ENCODE measurements at places on chromosomes 3 and 15.

DNA sequence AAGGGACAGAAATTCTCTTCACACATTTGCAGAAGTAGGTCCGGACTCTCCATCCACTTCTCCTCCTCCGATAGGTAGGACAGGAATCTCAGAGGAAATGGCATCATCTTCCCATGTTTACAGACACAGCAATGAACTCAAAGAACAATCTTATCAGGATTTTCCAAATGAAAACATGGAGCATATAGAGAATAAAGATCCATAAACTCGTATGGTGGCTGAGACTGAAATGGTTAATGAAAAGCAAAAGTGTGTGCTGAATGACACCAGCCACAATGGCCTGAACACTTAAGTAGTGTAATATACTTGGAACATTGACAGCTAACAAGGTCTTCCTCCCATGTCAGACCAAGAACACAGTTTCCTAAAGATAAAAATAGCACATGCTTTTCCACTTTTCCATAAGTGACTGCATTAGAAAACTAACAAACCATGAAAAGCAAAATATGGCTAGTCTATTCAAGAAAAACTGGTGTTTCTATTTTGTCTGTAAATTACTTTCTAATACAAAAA lies 5.8 kb downstream of the CCRL2 start:
- DNase-seq = peak; percentile 31

DNA sequence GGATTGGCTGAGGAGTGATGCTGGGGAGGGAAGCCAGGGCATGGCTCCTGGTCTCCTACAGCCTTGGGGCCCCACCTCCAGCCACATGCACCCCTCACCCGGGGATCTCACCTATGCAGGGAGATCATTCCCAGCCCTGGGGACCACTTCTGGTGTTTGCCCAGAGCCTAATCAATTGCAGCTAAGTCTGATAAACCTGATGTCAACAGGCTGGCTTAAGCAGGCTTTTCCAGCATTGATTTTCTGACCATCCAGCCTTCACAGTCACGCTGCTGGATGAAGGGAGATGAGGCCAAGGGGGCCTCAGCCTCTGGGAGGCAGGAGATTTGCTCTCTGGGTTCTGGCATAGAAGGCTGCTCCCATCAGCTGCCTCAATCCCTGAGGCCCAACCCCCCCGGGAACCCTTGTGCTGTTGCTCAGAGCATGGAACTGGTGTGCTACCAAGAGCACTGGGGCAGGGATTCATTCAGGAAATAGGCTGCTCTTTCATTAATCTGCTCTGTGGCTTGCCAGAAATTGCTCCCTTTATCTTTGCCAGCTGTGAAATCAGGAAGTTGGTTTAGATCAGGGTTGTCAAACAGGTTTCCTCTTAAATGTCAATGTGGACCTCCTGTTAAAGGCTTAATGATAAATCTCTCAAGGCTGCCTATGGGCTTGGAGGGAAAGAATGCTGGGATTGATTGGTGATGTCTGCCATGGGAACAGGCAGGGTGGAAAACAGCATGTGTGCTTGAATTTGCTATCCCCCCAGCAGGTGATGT lies 19.0 kb downstream of the FAM3D start:
- DNase-seq = peak; percentile 45

GRCh38 chr15:52682200-52682599 lies 3.0 kb upstream of the ATOSA start:
- no peak for DNase-seq

DNA sequence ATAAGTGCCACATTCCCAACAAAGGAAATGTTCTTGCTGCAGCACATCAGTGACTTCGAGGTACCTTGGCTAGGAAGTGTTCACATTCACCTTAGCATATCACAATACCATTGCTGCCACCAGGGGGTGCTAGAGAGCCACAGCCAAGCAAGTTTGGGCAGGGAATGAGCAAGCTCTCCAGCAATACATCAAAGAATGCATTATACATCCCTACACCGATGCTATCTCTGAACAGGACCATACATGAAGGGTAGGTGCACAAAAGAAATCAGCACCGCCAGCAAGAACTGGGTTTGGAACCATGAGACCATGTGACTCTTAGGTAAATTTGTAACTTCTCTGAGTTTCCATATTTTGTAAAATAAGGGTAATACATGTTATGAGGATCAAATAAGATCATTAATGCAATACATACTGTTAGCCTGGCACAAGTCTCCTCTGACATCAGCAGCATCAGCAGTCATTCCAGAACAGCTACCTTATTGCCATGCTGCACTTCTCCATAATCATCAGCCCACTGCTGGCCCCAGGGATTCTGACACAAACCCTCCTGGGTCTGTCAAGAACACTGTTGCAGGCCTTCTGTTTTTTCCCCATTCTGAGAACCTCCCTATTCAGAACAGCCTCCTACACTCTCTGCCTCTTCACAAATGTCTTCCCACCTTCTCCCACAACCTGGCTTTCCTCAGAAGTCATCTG lies 37.5 kb downstream of the RYK start:
- peak; percentile 51 for DNase-seq

- peak; percentile 20 for DNase-seq
These were observed 2.0 kb downstream of the SNRK start for GRCh38 chr3:43288366-43288765.

DNA sequence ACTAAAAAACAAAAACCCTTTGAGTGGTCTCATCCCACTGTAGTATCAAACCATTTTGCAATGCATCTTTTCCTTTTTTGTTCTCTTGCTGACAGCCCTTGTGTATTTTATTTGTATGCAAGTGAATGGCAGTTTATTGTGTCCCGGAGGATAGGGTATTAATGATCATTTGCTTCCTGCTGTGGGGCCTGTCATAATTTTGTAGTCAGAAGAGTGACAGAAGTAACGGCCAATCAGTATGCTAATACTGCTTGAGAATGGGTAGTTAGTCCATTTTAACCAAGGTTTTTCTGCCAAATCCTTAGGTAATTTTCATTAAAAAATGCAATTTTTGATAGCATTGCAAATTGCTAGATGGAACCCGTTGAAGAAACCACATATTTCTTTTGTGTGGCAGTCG lies 75.5 kb upstream of the PLSCR5 start:
- DNase-seq = no peak

DNA sequence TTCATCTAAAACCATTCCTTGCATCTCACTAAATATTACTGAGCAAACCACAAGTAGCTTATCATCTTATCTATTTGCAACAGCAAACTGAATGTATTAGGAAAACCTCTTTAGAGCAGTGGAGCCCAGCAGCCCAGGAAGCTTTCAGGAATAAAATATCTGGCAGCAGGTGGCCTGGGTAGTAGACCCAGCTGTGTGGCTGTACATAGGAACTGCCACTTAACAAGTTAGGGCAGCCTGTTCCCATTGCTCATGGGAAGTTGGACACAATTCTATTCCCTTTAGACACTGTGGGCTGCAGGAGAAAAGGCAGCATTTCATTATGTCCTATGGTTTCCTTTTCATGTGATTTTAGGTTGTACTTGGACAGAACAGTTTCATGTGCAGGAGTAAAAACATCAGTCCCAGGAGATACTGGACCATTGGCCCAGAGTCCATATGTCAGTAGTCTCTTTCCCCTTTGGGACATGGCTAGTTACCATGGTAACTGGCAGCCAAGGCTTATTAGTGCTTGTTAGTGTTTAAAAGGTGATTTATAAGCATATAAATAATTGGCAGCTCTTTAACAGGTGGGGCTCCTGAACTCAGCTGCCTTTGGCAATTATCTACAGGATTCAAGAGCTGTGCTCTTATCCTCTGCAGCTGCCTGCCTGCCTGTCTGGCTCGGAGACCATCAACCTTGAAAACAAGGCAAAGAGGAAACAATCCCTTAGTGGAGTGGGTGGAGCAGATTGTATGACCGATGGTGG lies 28.9 kb upstream of the LSAMP start:
- peak; percentile 42 for DNase-seq

DNA sequence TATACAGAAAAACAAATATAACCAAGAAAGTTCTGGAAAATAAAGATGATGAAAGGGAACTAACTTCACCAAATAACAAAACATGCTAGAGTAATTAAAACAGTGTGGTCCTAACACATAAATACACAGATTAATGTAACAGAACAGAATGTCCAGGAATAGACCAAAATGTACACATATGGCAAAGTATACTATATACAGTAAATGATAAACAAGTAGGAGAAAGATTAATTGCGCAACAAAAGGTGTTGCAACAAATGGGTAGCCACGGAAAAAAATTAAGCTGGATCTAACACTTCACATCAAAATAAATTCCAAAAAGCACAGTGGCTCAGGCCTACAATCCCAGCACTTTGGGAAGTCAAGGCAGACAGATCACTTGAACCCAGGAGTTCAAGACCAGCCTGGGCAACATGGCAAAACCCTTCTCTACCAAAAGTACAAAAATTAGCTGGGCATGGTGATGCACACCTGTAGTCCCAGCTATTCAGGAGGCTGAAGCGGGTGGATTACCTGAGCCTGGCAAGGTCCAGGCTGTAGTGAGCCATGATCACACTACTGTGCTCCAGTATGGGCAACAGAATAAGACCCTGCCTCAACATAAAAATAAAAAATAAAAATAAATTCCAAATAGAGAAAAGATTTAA lies 19.8 kb downstream of the SCAP start:
- no peak for DNase-seq

- peak; percentile 88 for DNase-seq
These were observed 46.9 kb downstream of the NR1D2 start for GRCh38 chr3:23991683-23992628.

DNA sequence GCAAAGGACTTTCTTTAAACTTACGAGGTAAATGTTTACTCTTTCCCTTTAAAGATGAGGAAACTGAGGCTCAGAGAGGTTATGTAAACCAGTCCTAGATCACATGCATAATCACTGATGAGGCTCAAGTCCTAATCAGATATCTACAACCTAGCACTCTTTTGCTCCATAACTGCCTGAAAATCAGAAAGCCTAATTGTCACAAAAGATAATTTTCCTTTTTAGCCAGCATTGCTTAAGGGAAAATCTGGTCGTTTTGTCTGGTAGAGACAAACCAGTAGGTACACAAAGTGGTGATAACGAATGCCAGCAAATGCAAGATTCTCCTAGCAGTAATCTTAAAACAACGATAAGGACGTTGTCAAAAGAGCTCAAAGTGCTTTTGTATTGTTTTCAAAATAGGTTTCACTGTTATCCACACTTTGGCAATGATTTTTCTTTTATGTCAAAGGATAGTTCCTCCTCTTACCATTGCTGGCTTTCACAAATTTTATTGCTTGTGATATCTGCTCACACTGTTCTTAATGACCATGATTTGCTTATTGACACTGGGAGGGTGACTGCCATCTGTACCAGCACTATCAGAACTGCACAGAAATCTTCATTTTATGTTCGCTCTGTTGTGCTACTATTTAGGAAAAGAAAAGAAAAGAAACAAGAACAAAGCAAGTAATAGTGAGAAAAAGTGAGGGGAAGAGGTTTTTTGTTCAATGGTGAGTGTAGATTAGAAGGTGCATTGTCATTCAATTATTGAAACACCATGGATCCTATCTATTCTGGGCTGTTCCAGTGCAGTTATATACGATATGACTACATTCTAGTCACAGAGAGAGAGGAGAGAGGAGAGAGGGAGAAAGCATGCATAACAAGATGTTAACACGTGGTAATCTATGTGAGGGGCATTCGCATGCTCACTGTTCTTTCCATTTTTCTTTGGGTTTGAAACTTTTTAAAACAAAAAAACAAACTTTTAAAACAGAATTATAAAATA lies 13.7 kb downstream of the IQCH start:
- DNase-seq = no peak

DNA sequence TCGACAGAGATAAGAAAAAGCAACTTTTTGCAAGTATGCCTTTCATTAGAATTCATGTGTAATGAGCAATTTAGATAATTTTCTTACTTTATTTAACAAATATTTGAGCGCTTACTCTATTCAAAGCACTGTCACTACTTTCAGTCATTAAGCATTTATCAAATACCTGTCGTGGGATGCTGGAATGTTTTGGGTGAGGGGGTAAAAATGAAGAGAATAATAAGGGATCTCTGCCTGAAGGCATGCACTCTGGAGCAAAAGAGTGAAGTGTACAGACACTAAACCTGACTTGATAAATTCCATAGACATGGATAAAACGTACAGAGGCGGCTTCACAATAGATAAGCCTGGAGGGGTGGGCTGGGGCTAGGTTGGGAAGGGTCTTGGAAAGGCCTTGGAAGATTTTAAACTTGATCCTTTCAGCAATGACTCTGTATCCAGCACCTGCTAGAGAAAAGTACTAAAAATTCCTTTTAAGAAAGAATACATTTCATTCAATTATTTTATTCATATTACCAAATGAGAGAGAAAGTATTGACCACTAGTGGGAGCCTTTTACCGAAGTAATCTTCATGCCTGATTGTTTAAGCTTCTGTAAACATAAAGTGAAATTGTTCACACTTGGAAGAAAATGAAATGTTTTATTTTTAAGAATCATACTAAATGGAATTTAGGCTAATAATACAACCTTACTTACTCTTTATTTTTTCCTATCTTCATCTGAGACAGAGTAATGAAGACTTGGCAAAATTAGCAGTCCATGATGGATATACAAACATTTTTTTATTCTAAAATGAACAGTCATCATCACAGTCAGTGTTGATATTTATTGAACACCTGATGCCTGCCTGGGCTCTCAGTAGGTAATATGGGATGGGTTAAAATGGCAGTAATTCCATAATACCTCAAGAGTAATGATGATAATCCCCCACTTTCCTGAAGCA lies 113.2 kb downstream of the PPP2R3A start:
- DNase-seq = peak; percentile 55

- DNase-seq = peak; percentile 76
These were observed 5.1 kb upstream of the B4GALT4 start for GRCh38 chr3:119245778-119246177.

Measured in NCI-H2029 treated with DMSO at 0.1 percent for 48 hours (cell line).